ENCODE measurements at places on chromosomes 7 and 10.

- no peak for DNase-seq
These were observed 64.6 kb downstream of the ALOX5 start for GRCh38 chr10:45438466-45439090.

DNA sequence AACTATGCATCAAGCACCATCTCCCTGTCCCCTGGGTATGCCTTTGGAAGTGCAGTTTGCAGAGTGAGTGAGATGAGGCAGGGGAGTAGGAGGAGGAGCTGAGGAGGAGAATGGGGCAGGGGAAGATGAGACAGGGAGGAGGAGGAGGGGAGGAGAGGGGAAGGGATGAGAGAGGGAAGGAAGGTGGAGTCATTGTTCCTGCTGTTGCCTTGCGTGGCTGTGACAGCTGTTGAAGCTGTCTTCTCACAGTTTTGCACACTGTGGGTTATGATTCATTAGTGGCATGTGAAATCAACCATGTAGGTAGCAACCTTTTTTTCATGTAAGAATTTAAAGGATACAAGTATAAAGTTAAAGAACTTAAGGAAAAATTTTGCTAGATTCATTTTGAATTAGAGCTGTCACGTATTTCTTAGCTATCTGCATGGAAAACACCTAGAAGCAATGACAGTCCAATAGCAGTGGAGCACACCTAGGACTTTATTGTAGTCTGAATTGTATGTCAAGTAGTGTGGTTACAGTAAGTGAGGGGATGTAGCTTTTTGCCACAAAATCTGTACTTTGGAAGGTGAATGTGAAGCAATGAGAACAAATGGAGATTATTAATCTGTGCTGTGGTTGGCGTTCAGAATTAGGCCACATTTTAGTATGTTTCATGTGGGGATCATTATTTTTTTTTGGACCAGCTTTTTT is 21.7 kb downstream of the CCM2 start:
- DNase-seq: no peak

DNA sequence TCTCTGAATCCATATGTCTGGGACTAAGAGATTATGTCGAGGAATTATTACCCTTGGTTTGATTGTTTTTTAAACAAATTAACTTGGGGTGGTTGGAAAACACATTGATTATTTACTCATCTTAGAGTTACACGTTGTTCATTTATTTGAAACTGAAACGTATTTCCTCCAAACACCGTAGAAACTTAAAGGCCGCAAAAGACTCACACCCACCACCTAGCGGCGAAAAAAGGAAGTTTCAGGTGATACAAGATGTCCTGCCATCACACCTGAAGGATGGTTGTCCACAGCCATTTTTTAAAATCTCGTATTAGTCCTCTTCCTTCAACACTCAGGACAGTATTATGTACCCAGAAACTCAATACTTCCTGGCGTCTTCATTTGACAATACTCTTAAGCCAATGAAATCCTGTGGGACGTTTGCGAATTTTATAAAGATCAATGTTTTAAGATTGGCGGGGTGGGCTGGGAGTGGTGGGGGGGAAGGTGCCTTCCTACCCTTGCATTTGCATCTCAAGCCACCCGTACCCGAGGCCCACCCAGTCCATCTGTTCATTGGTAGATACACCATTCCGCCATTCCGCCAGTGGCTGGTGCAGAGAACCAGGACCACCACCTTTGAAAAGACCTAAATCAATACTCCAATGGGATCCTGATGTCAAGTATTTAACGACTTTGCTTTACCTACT is 1.4 kb upstream of the LCOR start:
- DNase-seq: peak; percentile 87

DNA sequence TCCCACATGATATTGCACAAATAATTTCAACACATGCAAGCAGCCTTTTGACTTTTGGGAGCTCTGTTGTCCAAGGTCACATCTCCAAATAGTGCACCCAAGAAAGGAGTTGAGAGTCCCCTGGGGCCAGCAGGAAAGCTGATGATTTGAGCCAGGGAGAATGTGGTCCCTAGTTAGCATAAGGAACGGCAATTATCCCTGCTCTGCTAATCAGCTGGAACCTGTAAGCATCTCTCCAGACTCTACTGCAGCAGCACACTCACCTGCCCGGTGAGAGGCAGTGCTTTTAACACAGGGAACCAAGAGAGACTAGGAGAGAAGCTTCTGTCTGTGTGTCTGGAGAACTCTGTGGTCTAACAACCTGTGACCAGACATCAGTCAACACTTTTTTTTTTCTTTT is 17.0 kb downstream of the TRPV5 start:
- no peak for DNase-seq

DNA sequence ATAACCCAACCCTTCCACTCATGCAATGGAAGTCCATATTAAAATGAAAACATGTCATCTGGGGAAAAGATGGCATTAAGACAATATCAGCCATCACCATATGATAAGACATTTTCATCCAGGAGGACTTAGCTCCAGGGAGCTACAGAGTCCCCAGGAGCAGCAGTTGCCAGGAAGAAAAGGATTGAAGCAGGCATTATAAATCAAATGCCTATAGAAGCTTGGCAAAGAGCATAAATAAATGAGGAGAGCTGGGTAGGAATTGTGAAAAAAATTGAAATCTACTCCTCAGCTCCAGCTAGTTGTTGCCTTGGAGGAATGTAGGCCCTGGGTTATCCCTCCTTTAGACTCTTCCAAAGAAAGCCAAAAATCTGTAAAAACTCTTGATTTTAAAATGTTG is 42.5 kb downstream of the FAM13C start:
- no peak for DNase-seq

GRCh38 chr7:120986650-120987049 is 1.9 kb upstream of the CPED1 start:
- no peak for DNase-seq

DNA sequence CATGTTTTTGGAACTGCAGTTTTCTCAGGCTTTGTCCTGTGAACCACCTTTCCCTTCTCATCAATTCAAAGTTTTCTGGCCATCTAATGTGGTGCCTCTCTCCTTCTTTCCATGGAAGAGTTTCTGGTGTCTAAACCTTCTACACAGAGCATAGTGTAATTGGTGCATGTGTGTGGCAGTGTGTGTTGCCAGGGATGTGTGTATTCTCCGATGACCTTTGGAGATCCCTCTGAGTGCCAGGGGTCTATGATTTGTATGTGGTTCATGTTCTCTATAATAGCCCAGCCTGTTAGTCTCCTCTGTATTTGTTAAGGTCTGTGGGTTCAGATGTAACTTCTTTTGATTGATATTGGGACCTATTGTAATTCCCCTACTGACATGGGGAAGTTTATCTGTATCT is 1.5 kb downstream of the TAS2R60 start:
- DNase-seq: no peak

DNA sequence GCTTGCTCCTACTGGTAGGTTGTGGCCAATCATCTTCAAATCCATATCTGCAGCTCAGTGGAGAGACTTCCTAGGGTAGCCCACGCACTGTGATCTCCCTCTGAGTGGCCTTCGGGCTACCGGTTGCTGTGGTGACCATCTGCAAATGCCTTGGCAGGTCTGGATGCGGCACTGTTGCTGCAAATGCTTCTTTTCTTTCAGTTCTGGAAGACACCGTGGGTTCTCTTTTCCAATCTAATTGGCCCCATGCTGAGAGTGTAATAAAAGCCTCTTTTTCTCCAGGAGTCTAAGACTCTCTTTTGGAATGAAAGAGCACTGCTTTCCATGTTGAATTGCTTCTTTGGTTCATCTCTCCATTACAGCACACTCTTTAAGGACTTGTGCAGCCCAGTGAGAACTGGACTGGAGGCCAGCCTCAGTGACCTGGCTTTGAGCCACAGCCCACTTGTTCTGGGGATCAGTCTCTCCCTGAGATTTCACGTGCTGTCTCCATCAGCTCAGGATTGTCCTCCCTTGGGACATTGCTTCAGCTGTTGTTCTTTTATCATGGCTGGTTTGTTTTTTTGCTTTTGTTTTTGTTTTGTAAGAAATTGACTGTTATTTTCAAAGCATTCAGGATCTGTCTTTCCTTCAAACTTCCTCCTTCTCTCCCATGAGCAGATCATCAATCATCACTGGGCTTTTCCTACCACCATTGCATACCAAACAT is 286.6 kb downstream of the BMPER start:
- no peak for DNase-seq

GRCh38 chr7:143391462-143392404 is 10.6 kb downstream of the ZYX start:
- DNase-seq: no peak

DNA sequence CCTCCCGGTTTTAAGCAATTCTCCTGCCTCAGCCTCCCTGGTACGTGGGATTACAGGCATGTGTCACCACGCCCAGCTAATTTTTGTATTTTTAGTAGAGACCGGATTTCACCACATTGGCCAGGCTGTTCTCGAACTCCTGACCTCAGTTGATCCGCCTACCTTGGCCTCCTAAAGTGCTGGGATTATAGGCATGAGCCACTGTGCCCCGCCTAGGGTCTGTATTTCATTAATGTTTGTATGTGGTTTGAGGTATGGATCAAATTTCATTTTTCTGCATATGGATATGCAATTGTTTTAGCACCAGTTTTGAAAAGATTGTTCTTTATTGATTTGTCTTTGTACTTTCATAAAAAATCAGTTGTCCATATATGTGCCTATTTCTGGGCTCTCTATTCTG is 26.0 kb downstream of the CYP26A1 start:
- no peak for DNase-seq

- no peak for DNase-seq
These were observed 124.7 kb downstream of the WDR37 start for GRCh38 chr10:1180836-1181235.

Measured in activated CD4-positive, alpha-beta T cell treated with anti-CD3 and anti-CD28 coated beads, Interleukin-2, amount 10 ng/mL, durations not matched to agents 7 days and 5 days (primary cell).